ENCODE measurements at places on chromosomes 16 and 17. TPM values are rescaled to one million over a fixed set of nuclear protein-coding genes. Genes with fewer than 3 reads are reported as not detected.

GRCh38 chr17:55023626-55024025 lies 55.1 kb downstream of the STXBP4 start:
- H3K27ac ChIP-seq: no peak overlapping the region
- H3K4me3 ChIP-seq: no peak overlapping the region
- H3K27me3 ChIP-seq: no peaks in the 10 kb centered on the region
- no peaks in the 10 kb centered on the region for H3K36me3 ChIP-seq
- no peak for DNase-seq

- no peaks in the 10 kb centered on the region for H3K36me3 ChIP-seq
- no peak overlapping the region for H3K27ac ChIP-seq
- no peak for DNase-seq
- no peaks in the 10 kb centered on the region for H3K27me3 ChIP-seq
- peaks cover 12% of the 10 kb centered on the region for H3K4me1 ChIP-seq
Observed at GRCh38 chr16:55501549-55502322, 7.1 kb upstream of the LPCAT2 start.

- peak overlapping the region; percentile 13 for H3K4me3 ChIP-seq
- DNase-seq: peak; percentile 99
- H3K27ac ChIP-seq: peak overlapping the region; percentile 99
- no peaks in the 10 kb centered on the region for H3K36me3 ChIP-seq
- H3K4me1 ChIP-seq: peaks cover 100% of the 10 kb centered on the region
Observed at GRCh38 chr17:58337600-58338453, 9.2 kb upstream of the TSPOAP1 start.

GRCh38 chr16:73053364-73054124 lies 5.6 kb upstream of the ZFHX3 start:
- H3K27ac ChIP-seq: no peak overlapping the region
- no peak overlapping the region for H3K4me3 ChIP-seq
- peaks cover 31% of the 10 kb centered on the region for H3K4me1 ChIP-seq
- H3K27me3 ChIP-seq: no peaks in the 10 kb centered on the region

DNA sequence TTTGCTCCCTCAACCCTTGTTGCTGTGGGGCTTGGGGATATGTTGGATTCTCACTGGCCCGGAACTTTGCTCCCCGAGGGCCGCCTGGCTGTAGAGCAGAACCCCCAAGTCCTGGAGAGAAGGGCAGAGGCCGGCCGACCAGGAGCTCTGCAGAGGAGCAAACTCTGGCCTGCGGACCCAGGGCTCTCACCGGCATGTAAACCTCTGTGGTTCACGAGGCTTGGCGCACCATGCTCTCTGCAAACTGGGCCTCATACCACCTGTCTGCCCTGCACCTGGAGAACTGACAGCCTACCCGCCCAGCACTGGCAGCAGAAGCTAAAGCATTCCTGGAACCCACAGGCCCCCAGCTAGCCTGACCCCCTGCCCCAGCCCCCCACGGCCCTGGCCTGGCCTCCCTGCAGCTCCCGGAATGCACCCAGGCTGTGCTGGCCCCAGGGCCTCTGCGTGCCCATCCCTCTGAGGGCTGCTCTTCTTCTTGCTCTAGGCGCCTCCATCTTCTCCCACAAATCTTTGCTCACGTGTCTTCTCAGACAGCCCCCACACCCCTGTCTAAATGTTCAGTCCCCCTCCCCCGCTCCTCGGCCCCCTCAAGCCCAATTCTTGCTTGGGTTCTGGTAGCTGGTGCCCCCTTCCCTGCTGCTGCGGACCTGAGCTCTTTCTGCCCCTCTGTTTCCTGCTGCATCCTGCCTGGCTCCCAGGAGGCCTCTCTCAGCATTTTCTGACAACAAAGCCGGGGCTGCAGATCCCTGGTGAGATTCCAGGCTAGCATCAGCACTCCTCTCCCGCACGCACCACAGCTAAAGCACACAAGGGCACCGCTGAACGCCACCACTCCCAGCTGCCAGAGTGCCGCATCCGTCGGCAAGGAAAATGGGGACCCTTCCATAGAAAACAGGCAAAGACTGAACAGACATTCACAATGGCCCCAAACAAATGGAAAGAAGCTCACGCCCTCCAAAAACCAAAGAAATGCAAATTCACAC lies 23.3 kb downstream of the ACTG1 start:
- DNase-seq: peak; percentile 75
- no peaks in the 10 kb centered on the region for H3K36me3 ChIP-seq
- peaks cover 31% of the 10 kb centered on the region for H3K4me1 ChIP-seq
- no peak overlapping the region for H3K4me3 ChIP-seq
- no peak overlapping the region for H3K27ac ChIP-seq

GRCh38 chr17:7943291-7943690 lies 11.3 kb downstream of the CNTROB start:
- H3K36me3 ChIP-seq: peaks cover 65% of the 10 kb centered on the region
- no peak overlapping the region for H3K27ac ChIP-seq
- H3K4me1 ChIP-seq: no peaks in the 10 kb centered on the region

DNA sequence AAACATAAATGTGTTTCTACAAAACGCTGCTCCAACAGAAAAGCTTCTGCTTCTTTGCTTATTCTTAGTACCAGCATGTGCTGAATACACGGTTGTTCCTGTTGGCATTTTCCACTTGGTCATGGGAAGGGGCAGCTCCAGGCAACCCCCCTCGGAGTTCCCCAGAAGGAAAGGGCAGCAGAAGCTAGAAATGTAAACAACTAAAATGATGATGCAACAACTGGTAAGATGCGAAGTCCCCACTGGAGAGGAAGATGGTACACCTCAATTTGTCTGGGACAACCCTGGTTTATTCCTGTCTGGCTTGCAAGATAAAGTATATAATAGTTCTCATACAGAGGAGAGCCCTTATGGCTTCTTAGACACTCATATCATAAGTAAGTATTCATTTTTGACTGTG lies 9.2 kb upstream of the CCL13 start:
- peaks cover 5% of the 10 kb centered on the region for H3K27me3 ChIP-seq
- no peak for DNase-seq
- H3K4me3 ChIP-seq: no peak overlapping the region
- H3K4me1 ChIP-seq: no peaks in the 10 kb centered on the region
- no peaks in the 10 kb centered on the region for H3K36me3 ChIP-seq

DNA sequence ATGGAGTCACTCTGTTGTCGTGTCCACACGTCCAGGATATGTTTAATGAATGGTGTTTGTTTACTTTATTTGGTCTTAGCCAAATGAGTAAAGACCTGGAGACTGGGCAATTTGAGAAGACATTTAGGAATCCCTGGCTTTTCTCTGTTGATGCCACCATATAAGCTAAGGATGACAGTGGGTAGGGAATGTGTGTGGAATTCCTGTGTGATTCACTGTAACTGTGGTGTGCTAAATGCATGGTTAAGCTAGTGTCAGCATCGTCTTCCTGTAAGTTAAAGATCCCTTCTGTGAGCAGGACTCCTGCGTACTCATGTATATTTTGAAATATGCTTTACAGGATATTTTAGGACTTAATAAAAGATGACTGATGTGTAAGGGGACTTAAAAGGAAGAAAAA lies 26.4 kb downstream of the GOSR1 start:
- DNase-seq: no peak
- peaks cover 36% of the 10 kb centered on the region for H3K36me3 ChIP-seq
- no peaks in the 10 kb centered on the region for H3K4me1 ChIP-seq
- H3K27me3 ChIP-seq: no peaks in the 10 kb centered on the region
- no peak overlapping the region for H3K4me3 ChIP-seq
- H3K27ac ChIP-seq: no peak overlapping the region

- H3K27me3 ChIP-seq: no peaks in the 10 kb centered on the region
- H3K4me3 ChIP-seq: peak overlapping the region; percentile 62
- DNase-seq: no peak
- peak overlapping the region; percentile 88 for H3K27ac ChIP-seq
- H3K36me3 ChIP-seq: no peaks in the 10 kb centered on the region
- H3K4me1 ChIP-seq: peaks cover 48% of the 10 kb centered on the region
Observed at GRCh38 chr16:53053967-53054669, 673 bp upstream of the CHD9 start.

GRCh38 chr17:72373910-72374741 lies 253.3 kb downstream of the SOX9 start:
- no peaks in the 10 kb centered on the region for H3K4me1 ChIP-seq
- H3K27me3 ChIP-seq: no peaks in the 10 kb centered on the region
- H3K4me3 ChIP-seq: no peak overlapping the region
- DNase-seq: no peak
- H3K36me3 ChIP-seq: no peaks in the 10 kb centered on the region

DNA sequence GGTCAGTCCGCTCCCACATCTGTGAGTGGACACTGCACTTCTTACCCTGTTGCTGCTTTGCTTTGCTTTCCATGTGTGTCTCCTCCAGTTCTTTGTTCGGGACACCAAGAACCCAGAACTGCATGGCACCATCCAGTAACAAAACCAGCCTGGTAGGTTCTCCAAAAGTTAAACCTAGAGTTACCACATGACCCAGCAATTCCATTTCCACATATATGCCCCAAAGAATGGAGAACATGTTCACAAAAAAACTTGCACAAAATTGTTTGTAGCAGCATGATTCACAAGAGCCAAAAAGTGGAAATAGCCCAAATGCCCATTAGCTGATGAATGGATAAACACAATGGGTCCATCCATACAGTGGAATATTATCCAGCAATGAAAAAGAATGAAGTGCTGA lies 10.3 kb upstream of the CCL22 start:
- H3K27me3 ChIP-seq: no peaks in the 10 kb centered on the region
- H3K36me3 ChIP-seq: no peaks in the 10 kb centered on the region
- H3K4me3 ChIP-seq: no peak overlapping the region
- H3K4me1 ChIP-seq: no peaks in the 10 kb centered on the region
- DNase-seq: no peak
- H3K27ac ChIP-seq: no peak overlapping the region

DNA sequence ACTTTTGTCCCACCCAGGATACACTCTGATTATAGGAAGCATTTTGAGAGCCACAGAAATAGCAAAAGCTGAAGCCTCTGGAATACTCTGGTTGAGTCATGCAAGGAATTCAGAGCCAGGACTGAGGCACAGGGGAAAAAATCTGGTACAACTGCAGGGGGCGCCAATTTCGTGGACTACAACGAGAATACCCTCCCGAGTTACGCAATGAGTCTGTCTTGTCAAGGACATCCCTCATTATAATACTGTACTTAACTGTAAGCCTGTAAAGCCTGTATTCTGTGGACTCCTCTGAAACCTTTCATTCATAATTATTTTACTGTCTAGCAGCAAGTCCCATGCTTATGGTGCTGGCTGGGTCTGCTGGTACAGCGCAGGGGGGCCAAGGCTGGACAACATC lies 7.8 kb downstream of the HOXB1 start:
- H3K4me3 ChIP-seq: no peak overlapping the region
- H3K27me3 ChIP-seq: peaks cover 8% of the 10 kb centered on the region

DNA sequence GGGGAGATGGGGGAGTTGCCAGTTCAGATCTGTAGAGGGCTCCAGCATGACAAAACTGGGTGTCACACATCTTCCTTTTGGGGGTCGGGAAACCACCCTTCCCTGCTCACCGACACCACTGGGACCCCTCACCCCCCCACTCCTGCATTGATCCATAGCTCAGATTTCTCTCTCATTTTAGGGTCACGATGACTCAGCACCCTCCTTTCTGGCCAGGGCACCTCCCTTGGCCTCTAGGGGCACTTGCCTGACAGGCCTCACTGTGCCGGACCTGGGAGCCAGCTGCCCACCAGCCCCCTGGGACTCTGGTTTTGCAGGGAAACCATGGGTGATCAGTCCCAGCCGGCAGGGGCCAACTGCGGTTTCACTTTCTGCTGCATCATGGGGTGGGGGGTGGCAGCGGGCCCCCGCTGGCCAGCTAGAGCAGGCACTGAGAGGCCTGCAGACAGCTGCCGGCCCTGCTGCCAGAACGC lies 239.4 kb downstream of the MRTFB start:
- peak; percentile 73 for DNase-seq
- no peaks in the 10 kb centered on the region for H3K36me3 ChIP-seq
- no peaks in the 10 kb centered on the region for H3K27me3 ChIP-seq
- H3K4me3 ChIP-seq: peak overlapping the region; percentile 2

GRCh38 chr16:68073902-68074760 lies 11.0 kb upstream of the NFATC3 start:
- peaks cover 82% of the 10 kb centered on the region for H3K4me1 ChIP-seq
- H3K27ac ChIP-seq: peak overlapping the region; percentile 62
- no peak for DNase-seq
- H3K27me3 ChIP-seq: no peaks in the 10 kb centered on the region

DNA sequence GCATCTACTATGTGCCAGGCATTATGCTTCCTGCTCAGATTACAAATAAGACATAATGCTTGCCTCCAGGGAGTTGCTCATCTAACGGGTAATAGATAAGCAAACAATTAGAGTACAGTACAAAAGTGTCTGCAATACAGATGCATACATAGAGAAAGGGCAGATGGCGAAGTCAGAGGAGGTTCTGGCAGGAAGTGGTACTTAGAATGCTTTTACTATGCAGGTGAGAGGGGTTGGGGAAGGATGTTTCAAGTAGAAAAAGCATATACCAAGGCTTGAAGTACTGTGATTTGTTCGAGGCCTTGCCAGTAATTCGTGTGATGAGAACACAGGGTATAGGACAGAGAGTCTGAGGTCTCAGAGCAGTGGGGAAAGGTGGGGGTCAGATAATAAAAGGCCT lies 349.8 kb downstream of the UTP18 start:
- no peak overlapping the region for H3K4me3 ChIP-seq
- H3K27me3 ChIP-seq: no peaks in the 10 kb centered on the region
- H3K4me1 ChIP-seq: no peaks in the 10 kb centered on the region
- H3K36me3 ChIP-seq: no peaks in the 10 kb centered on the region
- H3K27ac ChIP-seq: no peak overlapping the region

DNA sequence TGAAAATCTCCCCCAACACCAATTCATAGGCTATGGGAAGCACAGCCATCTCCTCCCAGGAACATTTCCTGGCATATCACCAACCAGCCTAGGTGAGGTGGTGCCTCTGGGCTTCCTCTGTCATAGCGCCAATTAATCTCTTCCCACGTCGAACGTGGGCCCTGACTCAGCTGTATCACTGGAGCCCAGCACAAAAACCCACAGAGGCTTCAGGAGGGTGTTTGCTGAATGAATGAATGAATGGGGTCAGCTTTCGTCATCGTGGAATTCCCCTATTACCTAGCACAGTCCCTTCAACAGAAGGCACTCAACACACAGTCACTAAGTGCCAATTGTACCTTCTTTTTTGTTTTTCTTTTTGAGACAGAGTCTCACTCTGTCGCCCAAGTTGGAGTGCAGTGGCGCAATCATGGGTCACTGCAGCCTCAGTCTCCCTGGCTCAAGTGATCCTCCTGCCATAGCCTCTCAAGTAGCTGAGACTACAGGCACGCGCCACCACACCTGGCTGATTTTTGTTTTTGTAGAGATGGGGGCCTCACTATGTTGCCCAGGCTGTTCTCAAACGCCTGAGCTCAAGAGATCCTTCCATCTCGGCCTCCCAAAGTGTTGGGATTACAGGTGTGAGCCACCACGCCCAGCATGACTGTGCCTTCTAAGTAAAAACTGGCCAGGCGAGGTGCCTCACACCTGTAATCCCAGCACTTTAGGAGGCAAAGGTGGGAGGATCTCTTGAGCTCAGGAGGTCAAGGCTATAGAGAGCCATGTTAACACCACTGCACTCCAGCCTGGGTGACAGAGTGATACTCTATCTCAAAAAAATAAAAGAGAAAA lies 4.1 kb downstream of the ZNF688 start:
- peaks cover 5% of the 10 kb centered on the region for H3K36me3 ChIP-seq
- H3K4me1 ChIP-seq: peaks cover 47% of the 10 kb centered on the region
- no peaks in the 10 kb centered on the region for H3K27me3 ChIP-seq
- H3K4me3 ChIP-seq: no peak overlapping the region

Gene NOXO1
- total RNA-seq: not detected

Gene CACNG1
- total RNA-seq: not detected

Gene TNP2
- total RNA-seq: not detected

Gene TPSAB1
- total RNA-seq: 1.1 TPM

Gene SLC52A1
- total RNA-seq: 0.95 TPM

Gene MMP28
- total RNA-seq: 5.9 TPM

Gene ADORA2B
- total RNA-seq: 0.92 TPM

Gene NOD2
- 9.8 TPM for total RNA-seq

Gene ZMYND15
- 9.9 TPM for total RNA-seq

Gene TBC1D16
- total RNA-seq: 11.2 TPM

Gene CDK3
- 7.1 TPM for total RNA-seq

Gene RHBDL3
- total RNA-seq: 0.72 TPM

Gene MSRB1
- 114 TPM for total RNA-seq

Gene TRPV2
- total RNA-seq: 85.7 TPM

Gene CES5A
- not detected for total RNA-seq

Measured in spleen (tissue), 13 donors.